Tongue (tissue), 3 donors: ENCODE measurements at places on chromosomes 13 and 19. TPM values are rescaled to one million over a fixed set of nuclear protein-coding genes. Genes with fewer than 3 reads are reported as not detected.
A peak's percentile ranks its signal among the peaks of the same experiment; 100 is the strongest.

- DNase-seq: no peak
Observed at GRCh38 chr19:51195616-51196015, 29.3 kb upstream of the CD33 start.

DNA sequence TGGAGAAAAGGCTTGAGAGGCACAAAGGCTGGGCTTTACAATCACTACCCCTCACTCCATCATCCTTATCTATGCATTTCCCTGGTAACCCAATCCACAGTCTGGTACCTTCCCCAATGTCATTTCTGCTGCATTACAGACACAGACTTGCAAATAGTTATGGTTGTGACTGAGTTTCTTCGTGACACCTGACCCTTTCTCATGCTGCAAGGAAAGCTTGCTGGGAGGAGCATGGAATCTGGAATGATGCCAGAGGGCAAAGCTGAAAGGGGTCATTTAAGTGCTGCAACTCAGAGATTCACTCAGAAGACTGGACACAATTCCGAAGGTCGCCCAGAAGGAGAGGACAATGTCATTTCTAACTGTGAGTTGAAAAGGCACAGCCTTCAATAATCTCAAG lies at the start of gene LGALS16:
Gene LGALS16 (plus strand): TSS at position 301 of the 400 bp plus-strand sequence. CDS start 49 bp downstream, at position 350.
- DNase-seq: no peak

GRCh38 chr19:51742789-51743188 lies 8.9 kb downstream of the FPR1 start:
- DNase-seq: no peak

The FUT2 gene
- 3.0 TPM for total RNA-seq

The KLK1 gene
- total RNA-seq: not detected

DNA sequence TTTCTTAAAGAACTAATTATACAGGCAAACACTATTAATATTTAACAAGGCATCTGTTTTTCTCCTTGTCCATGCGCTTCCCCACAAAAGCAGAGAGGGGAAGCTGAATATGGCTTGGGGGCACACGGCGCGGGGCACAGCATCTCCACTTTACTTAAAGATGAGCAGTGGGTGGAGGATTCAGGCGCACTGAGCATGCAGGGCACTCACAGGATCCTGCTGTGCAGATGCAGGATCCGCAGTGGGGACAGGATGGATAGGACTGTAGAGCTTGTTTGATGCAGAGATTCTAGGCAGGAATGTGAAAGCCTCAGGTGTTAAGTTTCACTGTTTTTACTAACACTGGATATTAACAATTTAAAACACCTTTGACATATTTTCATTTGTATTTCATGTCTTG lies 43.3 kb downstream of the ATP11A start:
- DNase-seq: no peak

The PET100 gene
- 20.4 TPM for total RNA-seq

- DNase-seq: no peak
Observed at GRCh38 chr13:79051472-79051871, 354.6 kb downstream of the RBM26 start.

DNA sequence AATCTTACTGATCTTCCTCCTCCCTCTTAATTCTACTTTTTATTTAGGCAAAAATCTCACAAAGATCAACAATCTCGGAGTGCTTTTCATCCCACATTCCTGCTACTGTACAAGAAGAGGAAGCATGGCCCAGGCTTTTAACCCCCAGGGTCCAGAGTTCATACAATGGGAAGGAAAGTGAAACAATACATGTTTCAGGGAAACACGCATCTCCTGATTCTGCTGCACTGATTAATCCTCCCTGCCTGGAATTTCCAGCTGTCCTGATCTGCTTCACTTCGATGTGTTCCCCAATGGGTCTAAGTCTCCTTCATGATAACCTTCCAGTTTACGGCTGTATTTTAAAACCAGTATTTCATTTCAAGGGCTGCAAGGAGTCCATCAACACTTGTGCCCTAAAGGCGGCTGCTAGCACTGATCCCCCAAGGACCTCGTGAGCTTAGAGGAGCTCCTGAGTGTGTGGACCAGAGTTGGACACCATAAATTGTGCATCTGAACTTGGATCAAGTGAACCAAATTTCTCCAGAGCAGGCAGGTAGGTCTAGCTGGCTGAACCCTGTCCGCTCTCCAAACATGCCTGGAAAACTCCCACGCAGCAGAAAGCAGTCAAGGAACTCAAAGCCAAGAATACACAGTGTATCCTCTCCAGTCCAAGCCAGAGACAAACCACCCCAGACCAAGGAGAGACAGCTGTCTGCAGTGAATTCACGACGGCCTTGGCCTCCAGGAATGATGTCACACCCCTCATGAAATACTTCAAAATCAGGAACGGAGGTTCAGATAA lies 44.3 kb downstream of the COL4A1 start:
- peak; percentile 68 for DNase-seq

DNA sequence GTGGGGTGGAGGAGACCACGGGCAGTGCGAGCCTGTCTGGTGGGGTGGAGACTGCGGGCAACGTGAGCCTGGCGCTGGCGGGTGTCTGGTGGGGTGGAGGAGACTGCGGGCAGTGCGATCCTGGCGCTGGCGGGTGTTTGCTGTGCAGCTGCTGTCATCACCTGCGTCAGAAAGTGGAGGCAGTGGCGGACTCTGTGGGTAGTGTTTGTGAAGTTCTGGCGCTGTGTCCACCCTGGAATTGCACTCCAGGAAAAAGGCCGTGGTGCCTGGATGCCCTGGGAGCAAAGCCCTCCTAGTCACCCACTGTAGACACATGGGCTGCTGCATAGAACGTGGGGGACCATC lies 6.2 kb downstream of the TEX29 start:
- DNase-seq: no peak

DNA sequence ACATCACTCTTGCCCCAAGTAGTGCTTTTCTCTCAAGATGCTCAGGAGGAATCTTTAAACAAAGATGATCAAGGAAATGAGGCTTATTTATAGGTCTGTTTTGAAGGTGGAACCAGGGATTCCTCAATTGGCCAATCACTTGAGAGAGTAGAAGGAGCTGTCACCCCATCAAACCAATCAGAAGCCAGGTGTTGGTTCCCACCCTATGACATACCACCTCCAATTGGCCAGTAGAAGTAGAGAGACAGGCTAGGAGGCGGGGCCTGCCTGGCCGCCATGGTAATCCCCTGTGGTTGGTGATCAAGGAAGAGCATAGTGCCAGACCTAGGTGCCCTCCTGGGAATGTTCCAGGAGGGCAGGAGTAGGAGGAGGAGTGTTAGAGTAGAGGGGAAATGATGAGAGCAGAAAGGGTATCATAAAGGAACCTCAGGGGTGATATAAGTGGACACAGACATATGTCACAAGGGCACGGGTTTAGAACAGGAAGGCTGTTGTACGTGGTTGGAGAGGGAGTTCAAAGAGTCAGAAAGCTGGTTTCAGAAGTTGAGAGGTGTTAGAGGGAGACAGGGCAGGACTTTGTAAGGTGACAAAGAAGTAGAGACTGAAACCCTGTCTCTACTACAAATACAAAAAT lies 10.5 kb downstream of the PMIS2 start:
- no peak for DNase-seq

DNA sequence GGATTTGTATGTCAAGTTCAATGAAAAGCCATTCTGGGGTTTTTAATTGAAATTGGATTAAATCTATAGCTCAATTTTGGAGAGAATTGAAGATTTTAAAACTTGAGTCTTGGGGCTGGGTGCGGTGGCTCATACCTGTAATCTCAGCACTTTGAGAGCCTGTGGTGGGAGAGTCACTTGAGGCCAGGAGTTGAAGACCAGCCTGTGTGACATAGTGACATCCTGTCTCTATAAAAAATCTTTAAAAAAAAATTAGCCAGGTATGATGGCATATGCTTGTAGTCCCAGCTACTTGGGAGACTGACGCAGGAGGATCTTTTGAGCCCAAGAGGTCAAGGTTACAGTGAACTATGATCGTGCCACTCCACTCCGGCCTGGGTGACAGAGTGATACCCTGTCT lies 41.2 kb downstream of the VAV1 start:
- no peak for DNase-seq

DNA sequence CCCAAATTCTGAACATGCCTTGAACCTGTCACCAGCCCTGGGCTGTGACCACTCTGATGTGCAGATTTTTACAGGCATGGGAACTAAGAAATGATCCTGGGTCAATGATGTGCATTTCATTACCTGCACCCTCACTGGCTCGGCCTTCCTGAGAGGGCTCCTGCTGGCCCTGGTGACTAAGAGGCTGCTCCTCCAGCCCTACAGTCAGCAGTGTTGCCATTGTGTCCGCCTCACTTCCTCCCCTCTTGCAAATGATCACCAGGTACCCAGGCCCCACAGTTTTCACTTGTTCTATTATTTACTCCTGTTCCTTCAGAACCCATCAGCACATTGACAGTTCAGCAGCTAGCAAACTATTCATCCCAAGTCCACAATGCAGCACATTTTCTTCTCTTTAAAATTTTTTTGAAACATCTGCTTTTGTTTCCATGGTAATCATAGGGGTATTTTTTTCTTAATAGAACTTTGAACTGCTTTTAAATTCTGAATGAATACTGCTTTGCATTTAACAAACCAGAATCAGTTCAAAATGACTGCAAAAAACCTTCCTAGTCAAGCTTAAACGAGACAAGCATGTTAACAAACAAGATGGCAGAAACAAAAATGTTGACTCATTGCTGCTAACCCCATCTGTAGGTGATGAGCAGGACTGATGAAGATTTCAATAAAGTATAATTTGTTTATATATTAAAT lies 29.3 kb downstream of the STARD13 start:
- no peak for DNase-seq

The MADCAM1 gene
- 1.1 TPM for total RNA-seq

GRCh38 chr19:55673889-55674288 lies 1.1 kb upstream of the EPN1 start:
- DNase-seq: no peak

DNA sequence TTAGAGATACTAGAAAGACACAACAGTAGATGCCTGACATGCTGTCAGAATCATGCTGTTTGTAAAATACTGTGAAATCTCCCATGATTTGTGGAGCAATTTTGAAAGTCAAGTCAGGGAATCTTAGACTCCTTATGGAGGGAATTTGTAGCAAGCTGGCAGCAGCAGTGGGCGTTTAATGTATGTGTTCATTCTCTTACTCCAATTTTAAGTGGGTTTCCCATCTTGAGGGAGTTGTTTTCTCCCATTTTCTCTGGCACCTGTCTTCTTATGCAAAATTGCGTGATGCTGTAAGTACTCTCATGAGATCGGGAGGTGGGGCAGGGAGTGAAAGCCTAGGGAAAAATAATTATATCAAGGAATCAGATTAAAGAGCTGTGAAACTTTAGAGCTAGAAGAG lies 16.0 kb upstream of the GTF2F2 start:
- no peak for DNase-seq

The ATP4A gene
- not detected for total RNA-seq

DNA sequence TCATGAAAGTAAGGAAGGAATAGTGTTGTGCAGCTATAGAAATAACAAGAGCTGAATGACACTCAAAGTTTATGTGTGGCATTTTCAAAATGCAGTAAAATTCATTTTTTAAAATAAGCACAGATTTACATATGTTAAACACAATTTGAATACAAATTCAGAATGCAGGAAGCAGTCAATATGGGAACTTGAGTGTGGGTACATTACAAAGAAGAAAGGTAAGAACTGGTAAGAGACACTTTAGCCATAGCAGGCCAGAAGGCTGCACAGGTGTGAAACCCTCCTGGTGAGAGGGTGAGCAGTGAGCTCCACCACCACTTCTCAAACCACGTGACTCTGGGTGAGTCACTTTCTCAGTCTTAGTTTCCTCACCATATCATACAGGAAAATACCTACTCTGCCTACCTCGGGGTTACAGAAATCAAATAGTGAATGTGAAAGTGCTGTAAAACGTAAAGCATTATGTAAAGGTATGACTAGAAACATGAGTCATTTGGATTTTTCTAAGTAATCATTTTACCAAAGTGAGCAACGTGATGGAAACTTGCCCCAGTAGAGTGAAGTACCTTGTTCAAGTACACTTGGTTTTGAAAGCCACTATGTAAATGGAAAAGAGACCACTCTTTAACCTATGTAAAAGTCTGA lies 40.5 kb downstream of the USP12 start:
- no peak for DNase-seq

The ELL gene
- total RNA-seq: 21.7 TPM

DNA sequence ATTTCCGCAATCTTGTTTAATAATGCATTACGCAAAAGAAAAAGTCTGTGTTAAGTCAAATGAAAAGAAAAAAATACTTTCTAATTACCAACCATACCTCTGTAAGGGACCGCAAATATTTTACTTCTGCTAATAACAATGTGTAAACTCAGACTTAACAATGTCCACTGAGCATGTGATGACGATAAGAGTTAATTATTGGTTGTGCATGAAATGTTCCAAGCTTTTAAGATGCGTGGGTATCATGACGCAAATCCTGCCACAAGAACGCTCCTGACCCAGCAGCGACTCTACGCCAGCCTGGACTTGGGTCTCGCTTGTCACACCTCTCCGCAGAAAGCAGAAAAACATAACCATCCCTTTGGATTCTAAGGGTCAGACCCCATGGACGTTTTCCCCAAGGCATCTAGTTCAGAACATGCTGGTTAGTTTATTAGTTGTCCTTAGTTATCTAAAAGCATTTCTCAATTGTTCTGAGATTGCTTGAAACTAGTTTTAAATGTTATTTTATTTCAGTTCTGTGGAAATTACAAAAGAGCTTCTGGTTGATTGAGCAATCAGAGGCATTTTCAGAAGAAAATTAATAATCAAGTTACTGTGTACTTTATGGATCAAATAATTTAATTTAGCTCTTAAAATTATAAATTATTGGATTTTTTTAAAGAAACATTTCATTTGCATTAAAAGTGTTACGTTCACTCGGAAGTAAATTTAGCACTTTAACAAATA lies 779.9 kb upstream of the ARGLU1 start:
- DNase-seq: no peak
